ENCODE measurements at places on chromosomes 4 and X.

DNA sequence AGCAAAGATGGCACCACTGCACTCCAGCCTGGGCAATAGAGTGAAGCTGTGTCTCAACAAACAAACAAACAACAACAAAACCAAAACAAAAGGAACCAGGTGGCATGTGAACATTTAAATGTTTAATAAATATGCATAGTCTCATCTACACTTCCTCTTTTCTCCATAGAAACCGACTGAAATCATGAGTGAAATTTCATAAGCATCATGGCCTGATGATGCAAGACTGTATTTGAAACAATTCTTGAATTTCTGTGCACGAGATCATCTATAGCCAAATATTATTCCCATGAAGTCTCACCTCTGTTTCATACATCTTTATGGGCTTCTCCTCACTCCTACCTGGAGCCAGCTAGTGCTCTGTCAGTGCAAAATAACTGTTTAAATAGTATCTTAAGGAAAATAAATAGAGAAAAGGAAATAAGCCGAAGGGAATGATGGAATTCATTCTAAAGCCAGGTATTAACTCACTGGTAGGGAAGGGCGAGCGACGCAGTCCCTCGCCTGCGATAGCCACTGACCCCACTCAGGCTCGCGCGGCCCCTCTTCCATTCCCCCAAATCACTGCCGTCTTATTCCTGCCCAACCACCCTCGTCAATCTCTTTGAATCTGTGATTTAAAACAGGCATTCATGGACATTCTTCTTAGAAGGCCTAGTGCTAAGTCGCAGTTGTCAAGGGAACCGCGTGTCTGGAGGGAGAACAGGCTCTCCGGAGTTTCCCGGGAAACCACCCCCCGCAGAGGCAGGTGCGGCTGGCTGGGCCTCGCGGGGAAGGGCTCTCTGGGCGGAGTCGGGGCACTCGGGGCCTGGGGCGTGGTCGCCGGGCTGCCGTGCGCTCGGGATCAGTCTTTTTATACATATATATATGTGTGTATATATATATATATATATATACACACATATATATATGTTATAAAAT, 52.4 kb upstream of the TRIM2 start:
- DNase-seq, result no peak

DNA sequence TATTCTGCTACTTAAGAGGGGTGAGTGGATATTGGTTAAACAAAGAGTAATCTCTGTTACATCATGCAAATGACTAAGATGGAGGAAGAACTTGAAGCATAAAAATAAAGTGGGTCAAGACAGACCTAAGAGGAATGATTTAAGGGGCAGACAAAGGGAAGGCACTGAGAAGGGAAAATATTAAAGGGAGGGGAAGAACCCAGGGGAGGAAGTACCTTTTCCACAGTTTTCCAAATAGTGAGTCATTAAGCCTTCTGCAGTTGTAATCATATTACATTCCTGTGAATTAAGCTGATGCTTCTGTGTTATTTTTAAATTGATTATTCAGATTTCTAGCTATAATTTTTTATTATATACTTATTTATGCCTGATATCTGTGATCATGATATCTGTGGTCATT, 253.3 kb downstream of the CENPC start:
- DNase-seq, result no peak

DNA sequence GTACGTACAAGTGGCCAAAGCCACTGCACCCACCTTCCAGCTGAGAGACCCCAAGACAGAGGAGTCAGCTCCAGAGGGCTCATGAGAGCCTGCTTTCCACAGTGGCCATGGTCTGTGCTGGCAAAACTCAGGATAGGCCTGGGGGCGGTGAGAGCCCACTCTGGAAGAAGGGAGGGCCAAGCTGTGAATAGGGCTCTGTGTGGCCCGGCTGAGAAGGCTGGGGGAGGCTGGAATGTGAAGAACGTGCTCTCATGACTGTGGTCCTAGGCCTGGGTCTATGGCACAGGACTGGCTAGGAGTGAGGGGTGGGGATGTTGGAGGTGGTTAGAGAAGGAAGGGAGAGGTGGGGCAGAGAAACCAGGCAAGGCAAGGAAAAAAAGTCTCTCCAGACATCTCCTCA, 13.3 kb downstream of the STARD8 start:
- no peak for DNase-seq

DNA sequence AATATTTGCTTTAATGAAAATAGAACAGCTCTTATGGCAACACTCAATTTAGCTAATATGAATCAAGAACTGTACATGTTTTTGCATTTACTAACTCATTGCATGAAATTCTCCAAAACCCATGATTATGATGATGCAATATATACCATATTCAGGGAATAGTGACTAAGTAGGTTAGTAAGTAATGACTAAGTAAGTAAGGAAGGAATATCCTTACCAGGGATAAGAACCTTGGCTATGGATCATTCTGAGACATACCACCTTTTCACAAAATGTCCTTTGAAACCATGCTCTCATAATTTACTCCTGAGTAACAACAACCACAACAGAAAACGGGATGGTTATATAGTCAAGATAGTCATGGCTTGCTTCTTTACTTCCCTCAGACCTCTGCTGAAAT, 1513.0 kb downstream of the STIM2 start:
- no peak for DNase-seq

DNA sequence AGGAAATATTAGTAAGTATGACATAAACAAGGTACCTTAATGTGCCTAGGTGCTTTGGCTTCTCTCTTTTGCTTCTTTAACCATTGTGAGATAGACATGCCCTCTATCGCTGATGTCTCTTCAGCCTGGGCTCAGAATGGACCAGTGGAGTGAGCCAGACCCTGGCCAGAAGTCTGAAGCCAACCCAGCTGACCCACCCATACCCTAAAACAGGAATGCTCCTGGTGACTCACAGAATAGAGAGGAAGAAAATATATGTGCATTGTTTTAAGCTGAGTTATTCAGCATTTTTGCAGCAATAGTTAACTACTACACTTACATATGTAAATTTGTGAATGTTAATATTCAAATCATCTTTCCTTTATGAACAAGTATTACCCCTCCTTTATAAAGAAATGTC, 167.5 kb upstream of the PCDH10 start:
- DNase-seq, result no peak

- no peak for DNase-seq
Observed at GRCh38 chrX:152897222-152898131, at the start of gene ZNF185. TSS of gene ZNF185 (plus strand) at chrX:152898067. CDS start at chrX:152914490, 16,423 bp downstream.

- no peak for DNase-seq
Observed at GRCh38 chr4:68147079-68147478, 17.4 kb upstream of the TMPRSS11F start.

GRCh38 chrX:66008328-66008970, 31.4 kb downstream of the VSIG4 start:
- no peak for DNase-seq

GRCh38 chrX:7190157-7190556, 42.2 kb upstream of the PUDP start:
- DNase-seq, result no peak

DNA sequence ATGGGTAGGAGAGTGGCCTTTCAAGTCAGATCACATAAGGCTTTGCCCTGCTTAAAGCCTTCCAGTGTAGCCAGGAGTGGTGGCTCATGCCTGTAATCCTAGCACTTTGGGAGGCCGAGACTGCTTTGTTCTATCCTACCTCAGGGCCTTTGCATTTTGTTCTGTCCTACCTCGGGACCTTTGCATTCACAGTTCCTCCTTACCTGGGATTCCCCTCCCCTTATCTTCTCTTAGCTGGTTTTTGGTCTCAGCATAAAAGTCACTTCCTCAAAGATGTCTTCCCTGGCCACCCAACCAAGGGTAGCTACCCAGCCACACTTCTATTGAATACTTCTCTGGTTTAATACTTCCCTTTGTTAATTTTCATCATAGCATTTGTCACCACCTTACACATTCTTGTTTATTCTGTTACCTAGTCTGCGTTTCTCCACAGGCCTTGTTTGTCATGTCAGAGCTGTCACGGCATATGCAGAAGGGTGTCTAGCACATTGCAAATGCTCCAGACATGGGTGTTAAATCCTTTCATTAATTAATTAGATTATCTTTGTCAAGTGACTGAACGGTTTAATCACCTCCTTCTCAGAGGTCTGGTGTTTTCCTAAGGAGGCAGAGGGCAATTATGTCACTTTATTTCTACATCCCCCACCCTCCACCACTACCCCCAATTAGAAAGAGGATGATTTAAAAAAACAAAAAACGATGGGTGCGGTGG, 11.3 kb upstream of the SETD7 start:
- no peak for DNase-seq

- no peak for DNase-seq
Observed at GRCh38 chr4:15182600-15183220, 180.4 kb downstream of the CPEB2 start.

DNA sequence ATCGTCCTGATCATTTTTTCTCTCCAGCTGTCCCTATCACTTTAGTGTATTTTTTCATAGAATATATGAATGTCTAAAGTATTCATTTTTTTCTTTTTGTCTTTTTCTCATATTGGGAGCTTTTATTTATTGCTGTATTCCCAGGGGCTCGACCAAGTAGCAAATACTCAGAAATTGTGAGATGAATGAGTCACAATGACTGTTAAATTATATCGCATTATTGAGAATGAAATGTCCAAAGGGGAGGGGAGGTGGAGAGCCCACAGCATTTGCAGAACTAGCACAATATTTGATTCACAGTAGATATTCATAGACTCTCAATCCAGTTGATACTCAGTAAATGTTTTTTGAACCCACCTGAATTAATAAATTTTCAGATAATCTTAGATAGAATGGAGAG, 543.6 kb upstream of the FAM241A start:
- DNase-seq, result no peak

DNA sequence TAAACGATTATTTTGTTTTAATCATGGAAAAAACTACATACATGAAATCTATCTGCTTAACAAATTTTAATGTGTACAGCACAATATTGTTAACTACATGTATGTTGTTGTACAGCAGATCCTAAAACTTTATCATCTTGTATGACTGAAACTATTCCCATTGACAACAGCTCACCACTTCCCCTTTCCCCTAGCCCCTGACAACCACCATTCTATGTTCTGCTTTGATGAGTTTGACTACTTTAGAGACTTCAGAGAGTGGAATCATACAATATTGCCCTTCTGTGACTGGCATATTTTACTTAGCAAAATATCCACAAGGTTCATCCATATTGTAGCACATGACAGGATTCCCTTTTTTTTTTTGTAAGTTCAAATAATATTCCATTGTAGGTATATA, 185.9 kb downstream of the CFAP299 start:
- no peak for DNase-seq

DNA sequence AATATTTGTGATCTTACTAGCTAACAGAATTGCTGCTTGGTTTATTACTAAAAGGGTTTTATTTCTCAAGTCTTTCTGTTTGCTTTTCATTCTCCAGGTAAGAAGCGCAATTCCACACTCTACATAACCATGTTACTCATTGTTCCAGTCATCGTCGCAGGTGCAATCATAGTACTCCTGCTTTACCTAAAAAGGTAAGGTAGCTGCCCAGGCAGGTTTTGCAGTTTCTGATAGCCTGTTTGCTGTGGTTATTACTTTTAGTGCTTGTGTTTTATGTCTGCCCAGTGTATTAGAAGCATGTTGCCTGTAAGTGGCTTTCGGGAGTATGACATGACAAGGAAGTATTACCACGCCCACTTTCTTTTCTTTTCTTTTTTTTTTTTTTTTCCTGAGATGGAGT, 46.4 kb downstream of the IL13RA1 start:
- DNase-seq, result no peak

GRCh38 chrX:13898083-13898482, 81.2 kb upstream of the GPM6B start:
- DNase-seq, result no peak

GRCh38 chrX:30489323-30489722, 88.2 kb downstream of the TASL start:
- DNase-seq, result no peak

- no peak for DNase-seq
Observed at GRCh38 chrX:107713203-107713542, 62.4 kb downstream of the TSC22D3 start.

DNA sequence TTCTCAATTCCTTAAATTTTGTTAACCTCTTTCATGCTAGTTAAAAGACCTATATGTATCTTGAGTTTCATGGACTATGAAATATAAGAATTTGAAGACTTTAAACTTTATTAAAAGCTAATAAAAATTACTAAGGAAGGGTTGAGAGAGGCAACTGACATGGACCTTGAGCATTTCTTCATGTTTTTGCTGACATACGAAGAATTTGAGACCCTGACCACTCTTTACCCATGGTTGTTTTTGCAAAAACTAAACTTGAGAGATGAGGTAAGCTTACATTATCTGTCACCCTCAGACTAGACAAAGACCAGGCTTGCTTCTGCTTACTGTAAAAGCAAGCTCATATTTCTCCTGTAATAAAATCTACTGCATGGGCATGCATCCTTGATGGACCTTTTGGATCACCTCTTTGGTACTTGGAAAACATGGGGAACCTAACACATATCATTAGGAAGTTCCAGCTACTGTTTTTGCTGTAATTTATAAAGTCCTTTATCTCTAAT, 338.2 kb upstream of the PABPC4L start:
- no peak for DNase-seq

- DNase-seq, result no peak
Observed at GRCh38 chr4:137819964-137820383, 287.7 kb upstream of the PCDH18 start.

DNA sequence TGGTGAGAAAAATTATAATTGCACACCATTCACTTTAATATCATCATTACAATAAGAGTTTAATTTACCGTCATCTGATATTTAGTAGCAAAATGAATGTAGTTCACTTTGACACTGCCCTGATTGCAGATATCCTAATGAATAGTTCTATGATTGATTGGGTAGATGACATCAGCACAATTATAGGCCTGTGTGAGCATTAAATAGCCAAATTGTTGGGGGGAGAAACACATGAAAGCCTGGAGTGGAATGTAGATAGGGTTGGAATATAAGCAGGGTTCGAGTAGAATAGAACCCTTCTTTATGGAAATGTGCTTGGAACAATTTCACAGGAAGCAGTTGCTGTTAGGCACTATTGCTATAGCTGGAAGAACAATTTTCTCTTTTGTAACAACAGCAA, 1526.2 kb downstream of the RPA4 start:
- no peak for DNase-seq

- DNase-seq, result no peak
Observed at GRCh38 chrX:134006484-134007161, 21.2 kb upstream of the GPC3 start.

DNA sequence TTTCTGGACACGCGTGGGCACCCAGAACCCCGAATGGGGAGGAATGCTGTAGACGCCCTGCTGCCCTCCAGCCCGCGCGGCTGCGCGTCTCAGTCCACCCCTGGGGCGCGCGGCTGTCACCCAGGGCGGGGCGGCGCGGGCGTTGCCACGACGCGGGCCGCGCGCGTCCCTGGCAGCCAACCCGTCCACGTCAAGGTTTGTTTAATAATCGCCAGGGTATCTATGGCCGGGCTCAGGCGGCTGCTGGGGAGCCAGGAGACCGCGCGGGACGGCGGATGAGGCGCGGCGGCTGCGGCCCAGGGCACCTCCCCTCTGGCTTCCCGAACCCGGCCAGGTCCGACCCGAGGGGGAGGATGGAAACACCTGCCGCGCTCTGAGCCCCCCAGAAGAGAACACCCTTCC, at the start of gene SPATA18:
SPATA18 (plus strand) TSS at position 92 of the 402 bp plus-strand sequence. CDS start 401 bp downstream, outside the sequence.
- no peak for DNase-seq
